Cardiac fibroblast (primary cell): ENCODE measurements at places on chromosomes 7 and 10.

DNA sequence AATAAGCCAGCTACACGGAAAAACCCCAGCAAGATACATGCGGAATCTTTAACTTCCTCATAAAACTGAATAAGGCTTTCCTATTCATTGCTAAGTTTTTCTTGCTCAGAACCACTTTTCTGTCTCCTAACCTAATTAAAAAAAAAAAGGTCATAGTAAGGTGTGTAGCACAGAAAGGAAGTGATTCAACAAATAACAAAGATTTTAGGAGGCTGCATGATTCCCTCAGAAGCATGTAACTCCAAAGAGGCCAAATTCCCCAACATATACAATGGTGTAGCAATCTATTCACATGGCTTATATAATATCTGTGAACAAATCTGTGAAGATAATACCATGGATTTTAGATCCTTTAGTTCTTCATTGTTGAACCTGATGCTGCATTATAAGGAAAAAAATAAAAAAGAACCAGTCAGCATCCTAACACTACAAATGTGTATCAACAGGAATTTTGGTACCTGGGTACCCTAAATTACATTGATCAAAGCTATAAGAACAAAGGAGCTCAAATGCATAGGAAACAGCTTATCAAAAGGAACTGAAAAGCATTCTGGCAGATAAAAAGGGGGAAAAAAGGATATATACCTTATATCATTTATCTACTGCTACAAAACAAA, 63.8 kb downstream of the IMMP2L start:
- DNase-seq, result no peak

- peak; percentile 33 for DNase-seq
Measured at GRCh38 chr7:99997545-99998137, 17.8 kb upstream of the ZKSCAN1 start.

- no peak for DNase-seq
Measured at GRCh38 chr10:62839590-62839989, 23.4 kb upstream of the EGR2 start.

DNA sequence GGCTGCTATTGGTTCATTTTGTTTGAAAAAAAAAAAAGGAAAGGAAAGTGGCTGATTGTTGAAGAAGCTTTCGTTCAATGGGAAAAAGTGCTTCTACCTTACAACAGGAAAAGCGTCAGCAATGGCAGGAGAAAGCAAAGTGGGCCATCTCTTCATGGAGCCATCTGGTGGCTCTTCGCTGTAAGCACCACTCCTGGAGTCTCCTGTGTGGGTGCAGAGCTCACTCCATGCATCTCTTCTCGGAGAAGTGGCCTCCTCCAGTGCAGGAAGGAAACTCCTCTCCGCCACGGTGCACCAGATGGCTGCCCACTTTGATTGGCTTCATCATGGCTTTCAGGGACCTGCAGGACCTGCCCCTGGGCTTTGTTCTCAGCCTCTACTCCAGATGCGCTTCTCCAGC, 250.9 kb downstream of the PTEN start:
- peak; percentile 39 for DNase-seq

DNA sequence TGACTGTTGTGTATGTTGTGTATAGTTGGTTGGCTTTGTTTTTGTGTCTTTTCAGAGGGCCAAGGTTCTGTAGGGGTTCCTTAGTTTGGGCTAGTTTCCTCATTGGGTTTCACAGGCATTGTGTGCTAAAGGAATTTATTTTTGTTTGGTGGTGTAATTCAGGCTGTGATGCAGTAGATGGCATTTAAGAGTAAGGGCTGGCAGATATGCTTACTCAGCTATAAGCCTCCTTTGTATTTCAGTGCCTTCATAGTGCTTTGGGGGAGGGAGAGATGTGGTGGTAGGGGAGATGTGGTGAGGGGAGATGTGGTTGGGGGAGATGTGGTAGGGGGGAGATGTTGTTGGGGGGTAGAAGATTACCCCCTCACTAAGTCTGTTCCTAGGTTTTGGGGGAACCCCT, 91.7 kb downstream of the SLC25A40 start:
- no peak for DNase-seq
